ENCODE measurements at places on chromosomes 12 and 14.

GRCh38 chr12:103680591-103681141, 93.6 kb downstream of the STAB2 start:
- ATAC-seq: peak; percentile 7

- ATAC-seq: no peak
Measured at GRCh38 chr12:51972849-51973273, 21.4 kb downstream of the ACVR1B start.

GRCh38 chr12:118044075-118044474, 16.9 kb downstream of the WSB2 start:
- no peak for ATAC-seq

DNA sequence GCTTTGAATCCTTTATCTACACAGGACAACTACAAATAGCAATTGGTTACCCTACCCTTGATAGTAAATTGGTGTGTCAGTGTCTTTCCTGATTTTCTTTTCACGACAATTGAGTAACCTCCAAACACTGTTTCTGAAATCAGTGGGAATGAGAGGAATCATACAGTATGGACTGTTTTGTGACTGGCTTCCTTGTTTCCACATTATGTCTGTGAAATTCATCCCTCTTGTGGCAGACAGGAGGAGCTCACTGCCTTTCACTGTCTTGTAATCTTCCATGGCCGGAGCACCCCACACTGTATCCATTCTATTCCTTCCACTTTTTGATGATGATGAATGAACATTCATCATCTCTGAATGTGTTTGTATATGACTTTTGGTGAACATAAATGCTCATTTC, 164.0 kb upstream of the PZP start:
- ATAC-seq: no peak

DNA sequence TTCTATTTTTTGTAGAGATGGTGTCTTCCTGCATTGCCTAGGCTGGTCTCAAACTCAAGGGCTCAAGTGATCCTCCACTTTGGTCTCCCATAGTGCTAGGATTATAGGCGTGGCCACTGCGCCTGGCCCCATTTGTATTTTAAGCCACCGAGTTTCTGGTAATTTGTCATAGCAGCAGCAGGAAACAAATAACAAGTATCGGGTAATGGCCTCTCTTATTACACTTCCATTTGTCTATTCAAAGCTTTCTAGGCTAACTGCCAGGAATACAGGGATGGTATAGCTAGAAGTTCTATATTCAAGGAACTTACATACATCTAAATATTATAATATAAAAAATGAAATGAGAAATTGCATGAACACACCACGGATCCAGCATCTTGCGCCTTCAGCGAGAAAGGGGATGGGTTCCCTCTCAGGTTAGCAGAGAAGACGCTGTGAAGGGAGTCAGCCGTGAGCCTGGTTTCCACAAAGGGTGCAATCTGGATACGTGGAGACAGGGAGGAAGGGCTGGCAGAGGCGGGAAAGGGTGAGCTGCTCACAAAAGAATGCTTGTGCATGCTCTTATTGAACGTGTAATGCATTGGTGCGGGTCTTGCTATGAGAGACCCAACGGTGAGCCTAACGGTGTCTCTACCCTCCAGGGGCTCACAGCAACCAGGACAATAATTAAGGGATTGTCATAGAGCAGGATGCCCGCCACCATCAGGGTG, 9.5 kb downstream of the BDKRB1 start:
- no peak for ATAC-seq

- no peak for ATAC-seq
Measured at GRCh38 chr12:97575403-97576193, 113.0 kb downstream of the RMST start.

GRCh38 chr12:123089631-123090353, 61.1 kb downstream of the PITPNM2 start:
- peak; percentile 42 for ATAC-seq

GRCh38 chr12:28184375-28184774, 5.9 kb upstream of the CCDC91 start:
- ATAC-seq: no peak

DNA sequence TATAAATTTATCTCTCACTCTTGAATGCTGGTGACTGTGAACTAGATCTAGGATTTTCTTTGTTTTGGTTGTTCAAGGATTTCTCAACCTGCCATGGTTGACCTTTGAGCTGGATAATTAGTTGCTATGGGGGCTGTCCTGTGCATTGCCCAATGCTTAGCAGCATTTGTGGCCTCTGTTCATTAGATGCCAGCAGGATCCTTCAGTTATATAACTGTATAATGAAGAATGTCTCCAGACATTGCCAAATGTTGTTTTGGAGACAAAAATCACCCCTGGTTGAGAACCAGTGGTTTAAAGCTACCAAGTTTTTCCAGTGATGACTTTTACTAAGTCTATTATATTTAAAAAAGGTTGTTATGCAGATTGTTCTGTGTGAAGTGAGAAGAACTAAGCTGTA, 147.9 kb upstream of the STXBP6 start:
- ATAC-seq: no peak

DNA sequence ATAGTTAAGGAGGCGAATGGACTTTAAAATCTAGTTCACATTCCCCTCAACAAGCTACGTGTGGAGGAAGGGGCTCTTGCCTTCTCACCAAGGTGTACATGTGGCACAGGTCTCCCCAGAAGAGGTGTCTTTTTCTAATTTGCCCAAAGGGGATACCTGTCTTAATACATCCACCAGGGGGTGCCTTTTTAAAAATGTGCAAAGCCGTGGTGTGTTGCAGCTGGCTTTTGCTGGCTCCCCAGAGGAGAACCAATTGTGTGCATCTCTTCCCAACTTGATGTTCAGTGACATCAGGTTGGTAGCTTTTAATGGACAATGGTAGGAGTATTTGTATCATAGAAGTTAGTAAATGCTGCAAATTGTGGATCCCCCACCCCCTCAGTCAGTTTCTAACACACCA, 33.8 kb downstream of the CREBL2 start:
- ATAC-seq: peak; percentile 87

GRCh38 chr12:64691795-64692583, 67.2 kb downstream of the GNS start:
- ATAC-seq: no peak

DNA sequence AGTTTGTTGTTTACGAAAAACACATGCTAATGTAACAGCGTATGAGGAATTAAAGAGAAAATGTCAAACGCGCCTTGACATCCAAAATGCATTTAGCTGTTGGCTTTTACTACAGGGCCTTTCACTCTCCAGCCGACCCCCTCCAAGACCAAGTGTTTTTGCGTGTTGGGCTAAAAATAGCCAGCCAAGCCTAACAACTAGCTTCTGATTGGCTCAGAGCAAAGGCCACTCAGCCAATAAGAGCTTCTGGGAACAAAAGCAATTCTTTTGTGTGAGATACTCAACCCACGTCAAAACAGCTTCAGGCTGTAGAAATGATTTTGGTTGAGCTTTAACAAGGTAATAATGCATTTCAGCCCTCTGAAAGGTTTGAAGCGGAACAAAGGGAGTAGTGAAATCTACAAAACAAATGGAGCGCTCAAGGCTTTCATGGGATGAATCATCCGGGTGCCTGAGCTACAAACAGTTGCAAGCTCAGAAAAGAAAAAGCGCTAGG, 198.7 kb upstream of the DCN start:
- ATAC-seq: peak; percentile 77

GRCh38 chr14:35032562-35032961, 13.5 kb upstream of the FAM177A1 start:
- no peak for ATAC-seq

DNA sequence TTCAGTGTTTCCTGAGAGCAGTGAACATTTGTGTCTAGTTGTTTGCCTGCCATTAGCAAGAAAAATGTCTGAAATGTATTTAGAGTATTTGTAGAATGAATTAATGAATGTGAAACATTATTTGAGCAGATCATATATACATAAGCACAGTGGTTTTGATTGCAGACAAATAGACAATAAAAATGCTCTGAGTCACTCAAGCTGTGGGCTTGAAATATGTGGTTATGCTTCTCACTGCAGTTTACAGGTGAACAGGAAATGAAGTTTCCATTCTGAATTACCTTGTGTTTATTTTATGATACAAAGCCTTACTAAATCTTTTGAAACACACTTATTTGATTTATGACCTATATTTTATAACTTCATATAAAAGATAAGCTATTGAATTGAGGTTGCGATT, 827.7 kb downstream of the TMTC2 start:
- no peak for ATAC-seq

- ATAC-seq: no peak
Measured at GRCh38 chr12:19998961-19999804, 369.2 kb upstream of the PDE3A start.

Measured in stimulated activated memory B cell treated with anti-CD40 and anti-IgM and Interleukin-4, amounts not matched to agents 10 μg/mL and 1 μg/mL and 100 μg/mL, for 72 hours (primary cell).